ENCODE measurements at places on chromosomes 4 and X.

DNA sequence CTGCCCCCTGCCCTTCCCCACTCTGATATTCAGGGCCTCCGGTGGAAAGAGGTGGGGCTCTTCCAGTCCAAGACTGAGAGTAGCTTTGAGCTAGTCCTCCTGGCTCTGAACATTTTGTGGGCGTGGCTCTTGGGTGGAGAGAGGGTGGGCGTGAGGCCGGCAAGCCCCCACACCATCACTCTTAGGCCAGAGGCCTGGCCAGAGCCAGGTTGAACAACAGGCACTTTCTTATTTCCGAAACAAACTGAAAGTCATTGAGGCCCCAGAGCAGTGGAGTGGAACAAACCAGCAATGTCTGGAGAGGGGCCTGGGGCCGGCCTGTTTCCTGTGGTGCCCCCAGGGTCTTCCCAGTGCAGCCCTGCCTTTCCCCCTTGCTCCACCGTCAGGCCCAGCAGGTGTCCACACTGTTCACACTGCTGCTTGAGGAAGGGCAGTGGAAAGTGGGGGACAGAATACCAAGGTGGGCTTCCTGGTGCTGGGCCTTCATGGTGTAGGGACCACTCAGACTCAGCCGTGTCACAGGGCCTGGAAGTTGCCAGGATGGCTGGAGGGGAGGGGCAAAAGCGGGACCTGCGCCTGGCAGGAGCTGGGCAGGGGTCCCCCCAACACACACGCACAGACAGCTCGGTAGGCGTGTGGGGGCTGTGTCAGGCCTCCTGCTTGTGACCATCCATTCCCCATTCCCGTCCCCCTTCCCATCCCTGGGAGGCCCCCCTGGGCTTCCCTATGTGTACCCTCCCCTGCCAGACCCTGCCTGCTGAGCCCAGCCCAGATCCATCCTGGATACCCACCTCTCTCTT, 2.9 kb downstream of the ADRA2C start:
- DNase-seq, result no peak

- no peak for DNase-seq
These were observed 9.4 kb upstream of the PAK3 start for GRCh38 chrX:111086591-111087006.

GRCh38 chr4:45580334-45580733, 543.5 kb downstream of the GABRG1 start:
- DNase-seq, result no peak

- no peak for DNase-seq
These were observed 11.3 kb downstream of the BLOC1S4 start for GRCh38 chr4:6727081-6727942.

- no peak for DNase-seq
These were observed 118.3 kb upstream of the ETNPPL start for GRCh38 chr4:108881190-108881589.
